Cardiac septum (tissue), 1 donor: ENCODE measurements at places on chromosomes 1 and 21. TPM values are rescaled to one million over a fixed set of nuclear protein-coding genes. Genes with fewer than 3 reads are reported as not detected.

The PADI2 gene
- 1.3 TPM for total RNA-seq

The SPRR2F gene
- total RNA-seq: not detected

The GJA4 gene
- total RNA-seq: 34.7 TPM

The CCDC30 gene
- total RNA-seq: 2.0 TPM

The OLIG2 gene
- total RNA-seq: not detected

The SPRR2G gene
- not detected for total RNA-seq

The PADI4 gene
- total RNA-seq: 2.7 TPM

The CSRP1 gene
- 71.7 TPM for total RNA-seq

The FCRL4 gene
- not detected for total RNA-seq

The P3R3URF gene
- total RNA-seq: not detected

The PFDN2 gene
- total RNA-seq: 43.1 TPM

The ATP1A2 gene
- 147 TPM for total RNA-seq

The OR2G6 gene
- total RNA-seq: not detected

The GUCA2B gene
- total RNA-seq: not detected

The KLF18 gene
- total RNA-seq: not detected

The RAP1GAP gene
- 2.7 TPM for total RNA-seq

The CRNN gene
- not detected for total RNA-seq

The PKLR gene
- not detected for total RNA-seq

The NUDT4B gene
- total RNA-seq: not detected

The TNNT2 gene
- total RNA-seq: 8,017 TPM

The HSD3B2 gene
- total RNA-seq: not detected

The ENAH gene
- 195 TPM for total RNA-seq

The SH3BGRL3 gene
- total RNA-seq: 55.0 TPM

The CELA3A gene
- not detected for total RNA-seq

The FNDC5 gene
- total RNA-seq: 18.7 TPM

The C8A gene
- total RNA-seq: not detected

The LRRC71 gene
- not detected for total RNA-seq

The RIPPLY3 gene
- total RNA-seq: not detected

The MIXL1 gene
- 0.27 TPM for total RNA-seq

The OPTC gene
- total RNA-seq: not detected

The HP1BP3 gene
- total RNA-seq: 123 TPM

The RCSD1 gene
- total RNA-seq: 32.7 TPM

The BATF3 gene
- 1.9 TPM for total RNA-seq

The CACNA1S gene
- total RNA-seq: 0.19 TPM

The CGN gene
- 0.19 TPM for total RNA-seq

The FNDC10 gene
- total RNA-seq: 1.7 TPM

The LMOD1 gene
- total RNA-seq: 9.6 TPM

The NCMAP gene
- not detected for total RNA-seq

The ADGRB2 gene
- total RNA-seq: 7.7 TPM

The FMO1 gene
- total RNA-seq: 1.3 TPM

The TMIGD3 gene
- total RNA-seq: 0.32 TPM

The SEMA4A gene
- 2.7 TPM for total RNA-seq

The UBL4B gene
- not detected for total RNA-seq

The C4BPA gene
- total RNA-seq: not detected

The ZNF593OS gene
- not detected for total RNA-seq

The LCE1F gene
- total RNA-seq: not detected

The EDARADD gene
- total RNA-seq: 0.43 TPM

The SHE gene
- 16.8 TPM for total RNA-seq

The FMOD gene
- 66.0 TPM for total RNA-seq

The MEX3A gene
- 0.24 TPM for total RNA-seq

The SLC45A1 gene
- total RNA-seq: 1.8 TPM

The AMY2A gene
- not detected for total RNA-seq

The KPRP gene
- not detected for total RNA-seq

The ZNF124 gene
- 14.9 TPM for total RNA-seq

The PMVK gene
- 30.9 TPM for total RNA-seq

The CR1L gene
- not detected for total RNA-seq

The SV2A gene
- total RNA-seq: 0.83 TPM
